CD8-positive, alpha-beta memory T cell (primary cell): ENCODE measurements at places on chromosomes 13 and 19. TPM values are rescaled to one million over a fixed set of nuclear protein-coding genes. Genes with fewer than 3 reads are reported as not detected.

The NKPD1 gene
- total RNA-seq: 0.18 TPM

The OR10H1 gene
- not detected for total RNA-seq

The COL5A3 gene
- total RNA-seq: 0.50 TPM

The ZNF682 gene
- total RNA-seq: 10.3 TPM

The NLRP11 gene
- total RNA-seq: 0.11 TPM

The RASIP1 gene
- 0.20 TPM for total RNA-seq

The APOC4 gene
- not detected for total RNA-seq

The IFNL4 gene
- 0.31 TPM for total RNA-seq

The PRSS57 gene
- not detected for total RNA-seq

The GFY gene
- not detected for total RNA-seq

The EXOC3L2 gene
- total RNA-seq: not detected

The GNG7 gene
- total RNA-seq: 0.40 TPM

The ZNF814 gene
- 38.5 TPM for total RNA-seq

The SNRPA gene
- 202 TPM for total RNA-seq

The PSG2 gene
- not detected for total RNA-seq

The STOML3 gene
- total RNA-seq: not detected

The ZNF235 gene
- total RNA-seq: 4.7 TPM

The ACP4 gene
- not detected for total RNA-seq

The SMIM17 gene
- not detected for total RNA-seq

The C19orf85 gene
- not detected for total RNA-seq

The MAMSTR gene
- total RNA-seq: 0.68 TPM

The RBM42 gene
- total RNA-seq: 116 TPM

The C1QTNF9B gene
- not detected for total RNA-seq

The ATXN8OS gene
- not detected for total RNA-seq

The LRRC8E gene
- total RNA-seq: not detected

The NLRP9 gene
- not detected for total RNA-seq

The AZU1 gene
- total RNA-seq: not detected

The DIAPH3 gene
- 15.4 TPM for total RNA-seq

The PTGER1 gene
- total RNA-seq: not detected

The TRIM28 gene
- total RNA-seq: 715 TPM

The SERTM1 gene
- not detected for total RNA-seq

The SLAIN1 gene
- total RNA-seq: 31.8 TPM

The ZNF93 gene
- total RNA-seq: 9.1 TPM

The RPS19 gene
- 3,036 TPM for total RNA-seq

The NCAN gene
- total RNA-seq: 0.04 TPM

The ZFP28 gene
- 3.1 TPM for total RNA-seq

The NCR1 gene
- total RNA-seq: 0.31 TPM

The KLK6 gene
- total RNA-seq: not detected
